ENCODE measurements at places on chromosomes 1 and 21. TPM values are rescaled to one million over a fixed set of nuclear protein-coding genes. Genes with fewer than 3 reads are reported as not detected.

GRCh38 chr1:87766737-87767136 is 438.1 kb downstream of the LMO4 start:
- DNase-seq = no peak

- no peak for DNase-seq
Observed at GRCh38 chr1:9891207-9891606, 18.9 kb downstream of the CTNNBIP1 start.

Gene GCSAML
- total RNA-seq = not detected

Gene FALEC
- 0.60 TPM for total RNA-seq

Gene F13B
- not detected for total RNA-seq

Gene FCGR1A
- 0.48 TPM for total RNA-seq

DNA sequence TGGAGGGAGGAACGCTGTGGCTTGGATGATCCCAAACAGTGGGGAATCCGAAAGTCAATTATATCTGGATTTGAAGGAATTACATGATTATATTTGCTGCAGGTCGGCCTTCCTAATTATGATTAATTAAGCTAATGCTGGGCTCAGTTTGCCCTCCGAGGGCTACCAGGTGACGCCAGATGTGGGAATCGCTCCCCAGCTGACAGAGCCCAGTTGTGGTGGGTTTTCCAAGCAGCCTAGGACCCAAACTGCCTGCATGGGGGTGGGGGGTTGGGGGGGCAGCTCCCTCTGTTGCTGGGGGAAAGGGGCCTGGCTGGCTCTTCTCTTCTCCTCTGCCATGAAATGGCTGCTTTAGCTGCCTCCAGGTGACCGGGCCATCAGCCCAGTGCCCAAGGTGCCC is 147.6 kb upstream of the C1orf174 start:
- no peak for DNase-seq

Gene PRAMEF15
- not detected for total RNA-seq

All from activated naive CD8-positive, alpha-beta T cell treated with anti-CD3 and anti-CD28 coated beads, Interleukin-2, amount 10 ng/mL, durations not matched to agents 7 days and 5 days (primary cell).